ENCODE measurements at places on chromosomes 1 and 21.

DNA sequence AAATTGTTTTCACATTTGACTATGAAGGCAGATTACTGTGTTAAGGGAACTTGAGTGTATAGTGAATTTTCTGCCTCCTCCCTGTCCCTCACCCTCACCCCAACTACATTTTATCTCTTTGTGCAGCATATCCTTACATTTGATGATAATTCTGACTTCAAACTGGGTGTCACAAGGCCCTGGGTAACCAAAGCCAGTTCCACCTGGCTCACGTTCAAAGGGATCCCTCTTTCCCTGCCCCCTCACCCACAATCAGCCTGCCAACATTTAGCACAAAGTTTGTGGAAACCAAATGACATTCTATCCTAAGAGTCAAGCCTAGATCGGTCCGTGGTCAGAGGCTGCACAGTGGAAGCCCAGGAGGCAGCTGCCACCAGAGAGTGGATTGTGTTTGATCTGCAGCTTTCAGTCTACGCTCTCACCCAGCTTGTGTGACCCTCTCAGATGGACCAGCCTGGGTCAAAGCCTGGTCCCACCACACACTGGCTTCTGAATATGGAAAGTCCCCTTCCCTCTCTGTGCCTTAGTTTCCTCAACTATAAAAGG is 10.3 kb downstream of the KIAA0040 start:
- no peak for DNase-seq

- DNase-seq = no peak
Observed at GRCh38 chr1:147664206-147664605, 6.1 kb downstream of the ACP6 start.

- no peak for DNase-seq
Observed at GRCh38 chr1:212952641-212952976, 2.3 kb downstream of the VASH2 start.

DNA sequence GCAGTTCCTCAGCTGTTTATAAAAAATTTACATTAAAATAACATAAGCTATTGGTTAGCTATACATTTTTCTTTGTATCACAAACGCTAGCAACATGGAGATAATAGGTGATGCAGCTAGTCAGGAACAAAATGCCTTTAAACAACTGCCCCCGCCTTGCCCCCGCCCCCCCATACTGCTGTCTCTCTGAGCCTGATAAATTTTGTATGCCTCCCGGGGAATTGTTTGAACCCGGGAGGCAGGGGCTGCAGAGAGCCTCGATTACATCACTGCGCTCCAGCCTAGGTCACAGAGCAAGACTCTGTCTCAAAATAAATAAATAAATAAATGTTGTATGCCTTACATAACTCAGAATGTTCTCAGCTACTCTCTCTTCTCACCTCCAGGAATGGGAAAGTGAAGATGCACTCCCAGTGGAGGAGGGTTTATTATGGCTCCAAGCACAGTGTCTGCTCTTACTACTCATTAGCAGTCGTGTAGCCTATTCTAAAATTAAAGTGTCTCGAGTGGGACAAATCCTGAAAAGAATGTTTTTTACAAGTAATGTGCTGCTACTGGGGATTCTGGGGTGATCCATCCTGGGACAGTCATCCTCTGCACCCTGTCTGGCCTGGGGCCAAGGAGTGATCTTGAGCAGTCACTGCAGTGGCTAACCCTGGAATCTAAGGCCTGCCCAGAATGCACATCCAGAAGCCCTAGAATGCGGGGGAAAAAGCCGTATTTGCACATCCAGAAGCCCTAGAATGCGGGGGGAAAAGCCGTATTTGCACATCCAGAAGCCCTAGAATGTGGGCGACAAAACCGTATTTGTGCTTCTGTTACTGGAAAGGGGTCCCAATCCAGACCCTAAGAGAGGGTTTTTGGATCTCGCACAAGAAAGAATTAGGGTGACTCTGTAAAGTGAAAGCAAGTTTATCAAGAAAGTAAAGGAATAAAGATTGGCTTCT is 39.4 kb upstream of the ZNF496 start:
- no peak for DNase-seq

- no peak for DNase-seq
Observed at GRCh38 chr1:121546830-121547591, 362.2 kb downstream of the SRGAP2C start.

- no peak for DNase-seq
Observed at GRCh38 chr21:41703857-41704501, 62.9 kb downstream of the RIPK4 start.

DNA sequence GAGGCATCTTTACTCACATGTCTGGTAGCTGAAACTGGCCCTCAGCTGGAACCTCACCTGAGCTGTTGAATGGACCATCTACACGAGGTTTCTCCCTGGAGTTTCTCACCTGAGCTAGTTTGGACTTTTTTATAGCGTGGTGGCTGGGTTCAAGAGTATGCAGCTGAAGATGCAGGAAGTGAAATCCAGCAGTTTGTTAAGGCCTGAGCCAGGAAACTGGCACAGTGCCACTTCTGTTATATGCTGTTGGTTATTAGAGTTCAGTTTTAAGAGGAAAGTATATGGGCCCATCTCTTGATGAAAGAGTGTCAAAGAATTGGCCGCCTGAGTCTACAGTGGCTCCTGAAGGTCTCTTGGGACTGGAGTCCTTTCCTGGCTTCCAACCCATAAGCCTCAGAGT is 35.6 kb downstream of the STUM start:
- no peak for DNase-seq

DNA sequence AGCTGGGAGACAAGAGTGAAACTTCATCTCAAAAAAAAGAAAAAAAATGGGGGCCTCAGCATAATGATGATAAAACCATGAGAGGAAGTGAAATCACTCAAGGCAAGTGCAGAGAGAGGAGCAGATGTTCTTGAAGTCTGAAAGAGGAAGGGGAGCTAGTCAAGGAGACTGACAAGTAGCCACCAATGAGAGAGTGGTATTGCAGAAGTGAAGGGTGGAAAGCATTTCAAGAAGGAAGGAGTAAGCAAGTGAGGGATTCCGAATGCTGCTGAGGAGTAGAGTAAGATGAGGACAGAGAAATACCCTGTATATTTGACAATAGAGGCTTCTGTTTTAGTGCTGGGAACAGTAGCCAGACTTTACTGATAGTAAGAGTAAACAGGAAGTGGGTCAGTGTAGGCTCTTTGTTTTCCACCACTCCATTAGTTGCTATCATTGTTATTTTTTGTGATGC is 2.9 kb downstream of the TATDN3 start:
- DNase-seq = no peak

DNA sequence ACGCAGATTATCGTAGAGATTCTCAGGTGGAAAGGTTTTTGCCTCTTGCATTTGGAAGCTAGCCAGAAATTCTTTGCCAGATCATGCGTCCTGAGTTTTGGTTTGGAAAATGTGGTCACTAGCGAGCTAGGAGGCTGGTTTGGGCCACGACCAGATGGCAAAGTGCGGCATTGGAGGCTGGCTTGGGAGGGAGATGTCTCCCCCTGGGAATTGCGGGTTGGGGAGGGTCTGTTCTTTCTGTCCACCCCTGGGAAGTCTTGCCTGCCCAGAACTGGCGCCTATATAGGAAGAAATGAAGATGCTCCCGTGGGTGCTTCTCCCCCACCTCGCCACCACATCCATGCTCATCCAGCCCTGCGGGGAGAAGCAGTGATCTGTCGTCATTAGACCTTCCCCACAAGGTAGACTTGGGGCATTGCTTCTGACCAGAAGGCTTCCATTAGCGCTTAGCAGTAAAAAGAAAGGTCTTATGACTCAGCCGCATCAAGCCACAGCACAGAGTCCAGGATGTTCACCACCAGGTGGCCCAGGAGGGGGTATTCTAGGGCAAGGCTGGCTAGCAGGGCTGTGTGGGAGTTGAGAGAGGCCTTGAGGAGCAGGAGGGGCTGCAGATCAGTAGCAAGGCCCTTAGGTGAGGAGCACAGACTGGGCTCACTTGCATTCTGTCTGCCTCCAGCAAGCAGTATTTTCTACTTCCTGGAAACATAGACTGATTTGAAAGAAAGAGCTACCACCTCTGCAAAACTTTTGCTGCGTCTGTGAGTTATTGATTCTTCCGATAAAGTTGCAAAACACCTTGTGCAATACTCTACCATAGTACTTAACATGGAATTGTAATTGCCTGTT is 1.5 kb upstream of the PTP4A2 start:
- no peak for DNase-seq

DNA sequence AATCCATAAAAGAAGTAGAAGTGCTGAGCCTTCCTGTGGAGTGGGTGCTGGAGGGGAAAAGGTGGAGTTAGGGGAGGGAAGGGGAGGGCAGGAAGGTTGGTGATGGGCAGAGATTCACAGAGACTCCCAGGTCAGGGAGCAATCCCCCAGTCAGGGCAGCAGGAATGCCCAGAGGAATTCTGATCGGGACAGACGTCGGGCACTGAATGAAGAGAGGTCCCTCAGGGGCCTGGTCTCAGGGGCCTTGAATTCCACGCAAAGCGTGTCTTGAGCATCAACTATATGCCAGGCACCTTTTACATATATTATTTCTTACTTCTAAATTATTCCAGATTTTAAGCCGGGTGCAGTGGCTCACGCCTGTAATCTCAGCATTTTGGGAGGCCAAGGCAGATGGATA is 7.2 kb upstream of the PADI1 start:
- no peak for DNase-seq

DNA sequence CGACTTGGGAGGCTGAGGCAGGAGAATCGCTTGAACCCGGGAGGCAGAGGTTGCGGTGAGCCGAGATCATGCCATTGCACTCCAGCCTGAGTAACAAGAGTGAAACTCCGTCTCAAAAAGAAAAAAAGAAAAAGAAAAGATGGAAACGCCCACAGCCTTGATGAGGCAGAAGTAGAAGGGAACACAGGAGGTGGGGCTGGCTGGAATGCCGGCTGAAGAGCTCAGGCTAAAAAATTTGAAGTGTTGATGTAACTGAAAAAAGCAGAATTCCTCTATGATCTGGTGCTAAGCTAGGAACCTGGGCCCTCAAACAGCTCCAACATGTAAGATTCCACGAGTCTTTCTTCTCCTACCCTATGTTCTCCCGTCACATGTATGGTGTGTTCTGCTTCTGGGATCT is 53.6 kb downstream of the SLC66A1 start:
- no peak for DNase-seq

GRCh38 chr1:156098784-156099183 is 15.7 kb upstream of the LMNA start:
- no peak for DNase-seq

GRCh38 chr21:22710721-22711120 is 1712.5 kb downstream of the NCAM2 start:
- no peak for DNase-seq

DNA sequence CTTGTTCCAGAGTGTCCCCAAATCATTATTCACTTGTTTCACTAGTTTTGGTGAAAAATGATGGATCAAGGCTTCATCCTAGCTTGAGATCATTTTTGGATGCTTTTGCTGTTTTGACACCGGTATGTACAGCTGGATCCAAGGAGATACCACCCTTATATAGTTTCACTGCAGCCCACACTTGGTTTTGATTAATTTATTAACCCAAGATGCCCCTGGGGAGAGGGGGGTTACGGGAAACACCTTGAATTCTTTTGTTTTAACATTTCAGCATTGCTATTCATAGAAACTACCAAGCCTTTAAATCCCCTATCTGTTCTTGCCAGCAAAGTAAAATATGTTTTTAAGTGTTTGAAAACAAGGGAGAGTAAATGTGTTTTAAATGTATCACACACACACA is 457.7 kb upstream of the RUNX1 start:
- no peak for DNase-seq

GRCh38 chr1:82160903-82161302 is 360.2 kb downstream of the ADGRL2 start:
- DNase-seq = no peak

GRCh38 chr21:25734654-25734903 is 125 bp downstream of the ATP5PF start:
- DNase-seq = no peak

DNA sequence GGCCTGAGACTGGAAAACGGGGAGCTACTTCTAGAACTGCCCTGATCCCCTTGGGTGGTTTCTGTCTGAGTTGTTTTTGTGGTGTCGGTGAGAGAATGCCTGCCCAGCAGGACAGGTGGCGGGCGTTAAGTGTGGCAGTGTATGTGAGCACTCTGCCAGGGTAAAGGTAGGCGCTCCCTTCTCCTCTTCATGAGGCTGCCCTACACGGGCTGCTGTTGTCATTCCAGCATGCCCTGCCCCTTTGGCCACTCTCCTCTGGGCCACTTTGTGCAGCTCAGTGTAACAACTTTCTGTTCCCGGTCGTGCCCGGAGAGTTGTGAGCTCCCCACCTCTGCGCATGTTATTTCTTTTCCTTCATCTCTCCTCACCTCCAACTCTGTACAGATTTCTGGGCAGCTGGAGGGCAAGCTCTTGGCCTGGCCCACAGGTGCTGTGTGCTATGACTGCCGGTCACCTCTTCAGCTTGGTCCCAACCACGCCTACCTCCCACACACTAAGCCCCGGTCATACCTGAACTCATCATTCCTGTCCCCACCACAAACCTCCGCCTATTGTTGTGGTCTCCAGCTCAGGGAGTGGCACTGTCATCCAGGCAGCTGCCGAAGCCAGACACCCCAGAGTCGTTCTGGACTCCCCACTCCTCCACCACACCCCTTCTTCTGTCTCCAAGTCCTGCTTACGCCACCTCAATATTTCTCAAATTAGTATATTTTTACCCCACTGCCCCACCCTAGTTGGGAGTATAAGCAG is 69.0 kb downstream of the GADD45A start:
- no peak for DNase-seq

- DNase-seq = no peak
Observed at GRCh38 chr1:184556665-184557064, 169.8 kb downstream of the C1orf21 start.

DNA sequence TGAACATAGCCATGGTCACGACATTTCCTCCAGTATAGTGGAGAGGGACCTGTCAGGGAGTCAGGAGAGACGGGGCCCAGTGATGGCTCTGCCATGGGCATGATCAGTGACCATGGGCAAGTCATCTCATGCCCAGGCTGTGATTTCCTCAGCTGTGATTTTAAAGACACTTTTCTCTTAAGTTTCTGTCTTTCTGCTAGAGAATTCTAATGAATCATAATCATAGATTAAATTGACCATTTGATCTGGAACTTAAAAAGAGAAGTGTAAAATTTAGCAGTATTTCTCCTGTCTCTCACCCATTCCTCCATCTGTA is 112.7 kb downstream of the USP25 start:
- no peak for DNase-seq

DNA sequence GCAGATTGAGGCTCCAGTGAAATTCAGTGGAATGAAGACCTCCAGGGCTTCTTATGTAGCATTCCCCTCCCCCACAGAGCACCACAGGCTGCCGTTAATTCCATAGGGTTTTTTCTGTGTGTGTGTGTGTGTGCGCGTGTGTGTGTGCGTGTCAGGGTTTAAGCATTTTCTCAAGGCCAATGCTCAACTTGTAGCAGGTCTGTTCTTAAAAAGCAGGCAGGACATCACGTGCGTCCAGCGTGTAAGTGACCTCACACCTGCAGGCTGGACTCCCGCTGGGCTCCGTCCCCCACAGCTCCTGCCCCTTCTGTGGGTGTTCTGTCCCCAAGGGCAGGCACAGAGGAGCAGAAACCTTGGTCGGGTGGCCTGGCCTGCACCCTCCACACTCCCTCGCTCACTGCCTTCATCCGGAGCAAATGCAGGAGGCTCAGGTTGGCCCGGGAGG is 5.3 kb downstream of the PRDM16 start:
- no peak for DNase-seq

DNA sequence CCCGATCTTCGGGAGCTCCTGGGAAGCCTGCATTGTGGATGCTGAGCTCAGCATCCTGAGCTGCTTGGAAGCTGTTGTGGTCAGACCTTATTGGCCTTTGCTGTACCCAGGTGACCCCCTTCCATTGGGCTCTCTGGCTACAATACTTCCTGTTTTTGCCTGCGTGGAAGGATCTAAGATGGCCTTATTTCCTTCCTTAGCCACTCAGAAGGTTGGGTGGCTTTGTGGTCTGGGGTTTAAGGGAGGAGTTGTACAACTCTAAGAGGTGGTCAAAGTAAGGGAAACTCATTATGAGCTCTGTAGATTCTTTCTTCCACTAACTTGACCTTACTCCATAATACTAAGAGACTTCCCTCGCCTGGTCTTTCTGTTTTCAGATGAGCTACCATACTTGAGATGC is 17.7 kb downstream of the PFKFB2 start:
- DNase-seq = no peak
